Stimulated activated CD4-positive, alpha-beta T cell treated with anti-CD3 and anti-CD28 coated beads, TNF-alpha, amount 100 ng/mL, for 1 hour (primary cell): ENCODE measurements at places on chromosomes 2 and 18.

DNA sequence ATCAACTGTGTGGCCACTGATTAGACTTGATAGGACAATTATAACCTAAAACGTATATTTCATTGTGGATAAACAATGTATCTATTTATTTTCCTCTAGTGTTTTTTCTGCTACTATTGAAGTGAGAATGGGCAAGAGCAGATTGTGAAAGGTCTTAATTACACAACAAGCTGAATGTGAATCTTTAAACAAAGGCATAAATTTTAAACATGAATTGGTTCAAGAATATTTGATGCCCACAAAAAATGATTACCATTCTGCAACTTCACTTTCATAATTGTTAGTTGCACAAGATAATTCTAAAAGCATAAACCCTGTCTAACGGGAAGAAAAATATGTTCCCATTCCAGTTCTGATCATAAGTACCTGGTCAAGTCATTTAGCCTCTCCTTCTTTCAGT, 285.6 kb downstream of the GULP1 start:
- DNase-seq = no peak

GRCh38 chr2:146734042-146734820, 1110.6 kb upstream of the ACVR2A start:
- DNase-seq = no peak

DNA sequence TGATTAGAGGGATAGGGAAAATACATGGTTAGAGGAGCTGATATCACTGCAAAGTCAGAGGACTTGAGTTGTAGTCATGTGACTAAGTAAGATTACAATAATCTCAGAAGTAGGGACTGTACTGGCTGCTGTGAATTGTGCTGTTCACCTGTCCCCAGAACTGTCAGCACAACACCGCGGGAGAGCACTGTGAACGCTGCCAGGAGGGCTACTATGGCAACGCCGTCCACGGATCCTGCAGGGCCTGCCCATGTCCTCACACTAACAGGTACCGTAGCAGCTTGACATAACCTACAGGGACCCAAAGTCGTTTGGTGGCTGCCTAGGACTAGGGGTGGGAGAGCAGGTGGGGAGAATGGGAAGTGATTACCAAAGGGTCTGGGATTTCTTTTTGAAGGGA, 132.8 kb upstream of the TTC39C start:
- DNase-seq = no peak

DNA sequence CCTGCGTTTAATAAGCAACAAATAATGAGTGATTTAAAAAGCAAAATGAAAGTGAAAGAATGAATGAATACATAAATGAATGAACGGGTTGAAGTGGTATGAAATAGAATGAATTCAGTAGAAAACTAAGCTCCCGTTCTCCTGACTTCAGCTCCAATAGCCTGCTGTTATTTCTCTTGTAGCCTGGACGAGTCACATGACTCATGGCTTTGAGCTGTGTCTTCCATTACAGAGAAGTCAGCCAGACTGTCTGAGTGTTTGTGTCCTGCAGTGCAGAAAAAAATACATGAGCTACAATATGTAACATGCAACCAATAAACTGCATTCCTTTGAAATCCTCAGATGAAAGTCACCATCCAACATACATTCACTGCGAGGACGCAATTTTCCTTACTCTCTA, 21.2 kb downstream of the SCG2 start:
- DNase-seq = no peak

DNA sequence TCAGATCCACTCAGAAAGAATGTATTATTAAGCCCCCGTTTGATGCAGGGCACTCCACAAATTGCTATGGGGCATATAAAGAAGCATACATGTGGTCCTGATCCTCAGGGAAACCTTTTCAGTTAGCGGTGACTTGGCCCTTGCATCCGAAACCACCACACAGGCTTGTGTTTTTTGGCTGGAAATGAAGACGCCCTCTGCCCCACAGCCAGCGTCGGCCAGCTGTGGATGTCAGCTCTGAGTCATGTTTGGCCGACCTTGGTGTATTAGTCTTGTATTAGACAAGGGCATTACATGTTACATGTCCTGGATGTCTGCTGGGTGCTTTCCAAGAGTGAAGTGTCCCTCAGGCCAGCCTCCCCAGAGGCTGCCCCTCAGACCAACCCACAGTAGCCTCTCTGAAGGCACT, 107.6 kb upstream of the MAP3K20 start:
- no peak for DNase-seq

GRCh38 chr2:39584283-39584965, 81.3 kb upstream of the TMEM178A start:
- DNase-seq = no peak
